LHCN-M2 (cell line): ENCODE measurements at places on chromosomes 11 and 22.
A peak's percentile ranks its signal among the peaks of the same experiment; 100 is the strongest.

GRCh38 chr11:112548641-112549040, 288.0 kb upstream of the PLET1 start:
- no peak for DNase-seq

GRCh38 chr11:108871867-108872266, 207.0 kb downstream of the DDX10 start:
- DNase-seq: no peak

DNA sequence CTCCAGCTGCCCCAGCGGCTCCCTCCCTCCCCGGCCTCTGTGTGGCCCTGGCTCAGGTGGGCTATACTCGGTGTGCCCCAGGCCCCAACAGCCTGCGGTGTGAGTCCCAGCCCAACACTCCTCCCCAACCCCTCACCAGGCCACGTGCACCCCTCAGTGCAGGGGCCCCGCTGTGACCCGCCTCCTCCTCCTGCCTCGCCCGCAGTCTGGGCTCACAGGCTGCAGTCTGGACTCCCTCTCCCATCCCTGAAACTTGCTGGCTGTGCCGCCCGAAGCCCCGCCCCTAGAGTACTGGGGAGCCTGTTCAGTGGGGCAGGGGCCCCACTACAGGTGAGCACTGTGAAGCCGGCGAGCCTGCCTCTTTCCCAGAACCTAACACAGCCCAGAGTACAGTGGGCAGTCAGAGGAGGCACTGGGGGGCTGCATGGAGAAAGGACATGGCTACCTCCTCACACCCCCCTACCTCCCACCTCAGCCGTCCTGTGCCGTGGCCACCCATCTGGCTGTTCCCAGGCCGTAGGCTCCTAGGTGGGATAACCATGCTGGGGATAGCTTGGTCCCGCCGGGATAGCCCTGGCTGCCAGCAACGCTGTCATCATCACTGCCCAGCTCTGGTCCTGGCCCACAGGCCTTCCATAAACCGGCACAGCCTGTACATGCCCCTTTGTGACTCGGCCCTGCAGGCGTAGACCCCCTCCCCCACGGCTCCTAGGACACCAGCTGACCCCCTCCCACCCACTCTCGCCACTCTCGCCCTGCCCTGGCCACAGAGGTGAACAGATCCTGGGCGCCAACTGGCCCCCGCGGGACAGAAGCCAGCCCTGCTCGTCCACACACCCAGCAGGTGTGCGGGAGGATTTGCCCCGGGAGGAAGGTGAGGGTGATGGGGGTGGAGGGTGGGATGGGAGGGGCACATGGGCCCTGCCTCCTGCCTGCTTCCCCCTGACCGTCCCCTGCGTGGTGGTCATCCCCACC, 29.7 kb downstream of the CELSR1 start:
- DNase-seq: no peak

GRCh38 chr11:102081313-102081712, 28.9 kb upstream of the YAP1 start:
- DNase-seq: no peak

DNA sequence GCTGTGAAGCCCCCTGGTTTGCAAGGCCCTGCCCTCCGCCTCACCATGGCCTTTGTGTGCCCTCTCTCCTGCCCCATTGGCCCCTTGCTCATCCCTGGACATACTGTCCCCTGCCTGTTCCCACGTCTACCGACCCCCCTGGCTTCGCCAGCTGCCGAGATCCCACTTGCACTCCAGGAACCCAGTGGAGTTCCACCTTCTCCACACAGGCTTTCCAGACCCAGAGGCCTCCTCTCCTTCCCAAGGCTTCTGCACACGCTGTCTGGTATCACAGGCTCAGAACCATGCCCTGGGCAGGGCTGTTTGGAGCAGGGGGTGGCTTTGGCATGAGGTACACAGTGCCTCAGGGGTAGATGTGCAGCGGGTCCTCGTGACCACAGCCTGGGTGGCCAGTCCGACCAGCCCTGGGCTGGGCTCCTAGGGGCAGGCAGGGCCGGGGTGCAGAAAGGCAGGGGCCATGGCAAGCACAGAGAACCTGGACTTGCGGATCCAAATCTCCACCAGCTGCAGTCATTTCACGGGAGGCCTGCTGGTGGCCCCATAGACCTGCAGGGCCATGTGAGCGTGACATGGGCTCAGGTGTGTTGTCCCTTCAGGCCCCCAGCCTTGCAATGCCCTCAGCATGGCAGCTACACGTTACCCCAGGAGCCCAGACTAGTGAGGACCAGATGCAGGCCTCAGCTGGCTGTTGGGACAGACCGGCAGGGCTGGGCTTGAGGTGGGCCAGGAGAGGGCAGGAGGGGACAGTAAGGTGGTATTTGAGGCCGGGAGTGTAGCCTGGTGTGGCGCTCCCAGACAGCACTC, 9.5 kb downstream of the GRK2 start:
- no peak for DNase-seq

DNA sequence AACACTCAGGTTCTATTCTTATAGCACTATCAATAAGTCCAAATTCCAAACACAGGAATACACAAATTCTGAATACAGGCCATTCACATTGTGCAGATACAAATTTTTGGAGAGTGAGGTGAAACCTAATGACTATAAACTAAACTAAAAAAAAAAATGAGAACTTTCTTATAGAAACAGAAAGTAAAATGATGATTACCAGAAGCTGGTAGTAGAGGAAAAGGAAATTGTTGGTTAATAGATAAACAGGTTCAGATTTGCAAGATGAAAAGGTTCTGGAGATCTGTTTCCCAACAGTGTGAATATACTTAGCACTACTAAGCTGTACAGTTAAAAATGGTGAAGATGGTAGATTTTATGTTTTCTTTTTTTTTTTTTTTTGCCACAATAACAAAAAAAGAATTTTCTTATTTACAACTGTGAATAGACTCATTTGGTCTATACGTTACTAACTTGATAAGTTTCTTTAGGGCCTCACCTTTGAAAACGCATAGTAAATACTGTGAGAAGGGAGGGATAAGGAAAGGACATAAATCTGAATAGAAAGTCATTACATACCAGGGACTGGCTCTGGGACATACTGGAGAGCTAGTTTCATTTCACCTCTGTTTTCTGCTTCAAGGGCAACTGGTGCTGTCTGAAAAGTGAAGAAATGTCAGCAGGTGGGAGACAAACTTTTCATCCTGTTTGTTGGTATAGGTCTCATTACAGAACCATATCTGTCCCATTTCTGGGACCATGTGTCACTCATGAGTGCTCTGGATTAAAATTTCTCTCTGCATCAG, 14.2 kb upstream of the CCDC89 start:
- no peak for DNase-seq

DNA sequence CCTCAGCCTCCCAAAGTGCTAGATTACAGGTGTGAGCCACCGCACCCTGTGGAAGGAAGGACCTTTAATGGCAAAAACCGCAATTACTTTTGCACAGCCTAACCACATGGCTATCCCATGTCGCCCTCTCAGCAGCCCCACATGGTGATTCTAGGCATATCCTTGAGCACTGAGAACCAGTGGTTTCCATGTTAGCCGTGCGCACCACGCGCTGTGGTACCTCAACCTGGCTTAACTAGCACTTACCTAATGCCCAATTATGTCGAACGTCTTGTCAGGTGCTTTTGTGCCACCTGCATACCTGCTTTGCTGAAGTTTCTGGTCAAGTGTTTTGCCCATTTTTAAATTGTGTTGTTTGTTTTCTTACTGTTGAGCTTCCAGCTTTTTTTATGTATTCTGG, 697.9 kb downstream of the BRD1 start:
- DNase-seq: no peak

DNA sequence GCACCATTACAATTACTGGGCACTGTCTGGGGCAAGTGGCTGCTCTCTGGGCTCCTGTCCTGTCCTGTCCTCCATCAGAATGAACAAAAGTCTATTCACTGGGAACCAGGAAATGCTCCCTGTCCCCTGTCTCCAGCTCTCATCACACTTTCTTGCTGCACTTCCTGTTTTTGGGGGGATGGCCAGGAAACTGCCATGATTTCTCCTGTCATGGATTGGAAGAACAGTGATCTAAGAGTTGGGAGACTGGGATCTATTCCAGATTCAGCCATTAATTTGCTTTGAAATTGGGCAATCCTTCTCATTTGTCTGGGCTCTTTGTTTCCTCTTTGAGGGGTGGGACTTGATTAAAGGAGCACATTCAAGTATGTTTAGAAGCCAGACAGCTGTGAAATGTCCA, 61.4 kb upstream of the KIRREL3 start:
- no peak for DNase-seq

- DNase-seq: no peak
These were observed 710 bp downstream of the TUB start for GRCh38 chr11:8081591-8082250.

GRCh38 chr11:121522043-121522941, 69.5 kb upstream of the SORL1-AS1 start:
- DNase-seq: no peak

DNA sequence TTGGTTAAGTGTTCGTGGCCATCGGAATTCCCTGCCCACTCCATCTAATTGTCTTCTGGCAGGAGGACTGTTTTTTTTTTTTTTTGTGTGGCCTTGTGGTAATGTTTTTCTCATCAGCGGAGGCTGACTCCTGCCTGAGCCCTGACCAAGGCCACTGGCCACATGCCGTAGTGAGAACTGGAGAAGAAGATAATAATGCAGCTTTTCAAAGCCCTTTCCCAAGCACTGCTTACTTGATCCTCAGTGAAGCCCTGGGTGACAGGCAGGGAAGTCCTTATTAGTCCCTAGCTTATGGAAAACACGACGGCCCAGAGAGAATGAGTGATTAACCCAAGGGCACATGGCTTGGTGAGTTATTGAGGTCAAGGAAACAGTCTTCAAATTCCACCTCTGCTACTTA, 71.2 kb downstream of the ADM start:
- DNase-seq: no peak

GRCh38 chr11:85316967-85317366, 310.2 kb downstream of the DLG2 start:
- no peak for DNase-seq

DNA sequence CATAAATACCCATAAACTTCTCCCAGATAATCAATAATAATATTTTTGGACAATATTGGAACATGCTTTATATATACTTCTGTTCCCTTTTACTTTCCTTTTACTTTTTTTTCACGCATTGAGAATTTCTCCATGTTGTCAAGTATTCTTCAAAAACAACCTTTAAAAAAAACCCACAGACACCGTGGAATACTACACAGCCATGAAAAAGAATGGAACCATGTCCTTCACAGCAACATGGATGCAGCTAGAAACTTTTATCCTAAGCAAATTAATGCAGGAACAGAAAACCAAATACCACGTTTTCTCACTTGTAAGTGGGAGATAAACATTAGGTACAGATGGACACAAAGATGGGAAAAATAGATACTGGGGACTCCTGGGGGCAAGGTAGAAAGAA, 854.7 kb downstream of the TBC1D22A start:
- no peak for DNase-seq

DNA sequence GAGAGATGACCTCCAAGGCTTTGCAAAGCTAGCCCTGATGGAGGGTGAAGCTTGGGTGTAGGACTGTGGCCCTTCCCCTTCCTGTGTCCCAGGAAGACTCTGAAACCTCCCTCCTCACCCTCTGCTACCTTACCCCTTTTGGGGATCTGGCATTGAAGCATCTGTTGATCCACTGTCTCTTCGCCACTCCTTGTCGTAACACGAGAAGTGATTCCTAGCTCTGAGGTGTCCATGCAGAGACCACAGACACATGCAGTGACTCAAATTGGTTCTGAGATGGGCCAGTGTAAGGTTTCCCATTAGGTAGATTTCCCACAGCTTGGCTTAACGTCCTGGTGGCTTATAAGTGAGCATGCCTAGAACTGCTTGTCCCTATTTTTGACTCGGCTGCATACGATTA, 101.4 kb downstream of the ZBTB16 start:
- peak; percentile 94 for DNase-seq

- no peak for DNase-seq
These were observed 1105.0 kb downstream of the BRD1 start for GRCh38 chr22:48722661-48723060.

DNA sequence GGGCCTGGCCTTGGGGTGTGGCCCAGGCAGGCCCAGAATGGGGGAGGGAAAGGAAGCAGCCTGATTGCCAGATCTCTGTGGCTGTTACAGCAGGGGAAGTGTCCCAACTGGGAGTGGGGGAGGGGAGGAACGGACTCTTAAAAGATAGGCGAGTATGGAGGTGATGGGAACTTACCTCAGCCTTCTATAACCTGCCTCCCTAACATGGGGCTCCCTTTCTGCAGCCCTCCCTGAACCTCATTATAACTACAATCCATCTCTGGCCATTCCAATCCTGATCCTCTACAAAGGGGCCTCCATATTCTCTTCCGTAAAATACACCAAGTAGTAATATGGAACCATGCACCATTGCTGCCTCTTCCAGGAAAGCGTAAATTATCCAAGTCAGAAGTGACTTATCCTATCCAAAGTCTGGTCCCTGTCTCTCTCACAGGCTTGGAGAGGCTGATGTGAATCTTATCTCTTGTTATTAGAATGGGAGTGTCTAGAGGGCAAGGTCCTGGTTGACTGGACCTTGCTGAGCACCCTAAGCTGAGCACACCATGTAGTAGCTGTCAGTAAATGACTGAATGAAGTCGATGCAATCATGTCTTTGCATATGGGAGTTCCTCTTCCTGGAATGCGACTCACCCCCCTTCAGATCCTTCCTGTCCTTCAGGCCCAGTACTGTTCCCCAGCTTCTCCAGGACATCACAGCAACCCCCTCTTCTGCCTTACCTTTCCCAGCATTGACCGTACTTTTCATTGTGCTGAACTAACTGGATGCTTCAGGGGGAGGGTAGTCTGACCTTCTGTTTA, 5.9 kb downstream of the RHOG start:
- no peak for DNase-seq

- no peak for DNase-seq
These were observed 26.9 kb downstream of the KCNQ1 start for GRCh38 chr11:2471804-2472096.

GRCh38 chr11:132078264-132079076, 708.1 kb downstream of the NTM start:
- DNase-seq: no peak

- DNase-seq: no peak
These were observed at the start of gene MUC6 for GRCh38 chr11:1036303-1036923. Gene MUC6, minus strand, starts transcription at chr11:1036718. Its CDS starts 63 bp downstream, at chr11:1036655.

DNA sequence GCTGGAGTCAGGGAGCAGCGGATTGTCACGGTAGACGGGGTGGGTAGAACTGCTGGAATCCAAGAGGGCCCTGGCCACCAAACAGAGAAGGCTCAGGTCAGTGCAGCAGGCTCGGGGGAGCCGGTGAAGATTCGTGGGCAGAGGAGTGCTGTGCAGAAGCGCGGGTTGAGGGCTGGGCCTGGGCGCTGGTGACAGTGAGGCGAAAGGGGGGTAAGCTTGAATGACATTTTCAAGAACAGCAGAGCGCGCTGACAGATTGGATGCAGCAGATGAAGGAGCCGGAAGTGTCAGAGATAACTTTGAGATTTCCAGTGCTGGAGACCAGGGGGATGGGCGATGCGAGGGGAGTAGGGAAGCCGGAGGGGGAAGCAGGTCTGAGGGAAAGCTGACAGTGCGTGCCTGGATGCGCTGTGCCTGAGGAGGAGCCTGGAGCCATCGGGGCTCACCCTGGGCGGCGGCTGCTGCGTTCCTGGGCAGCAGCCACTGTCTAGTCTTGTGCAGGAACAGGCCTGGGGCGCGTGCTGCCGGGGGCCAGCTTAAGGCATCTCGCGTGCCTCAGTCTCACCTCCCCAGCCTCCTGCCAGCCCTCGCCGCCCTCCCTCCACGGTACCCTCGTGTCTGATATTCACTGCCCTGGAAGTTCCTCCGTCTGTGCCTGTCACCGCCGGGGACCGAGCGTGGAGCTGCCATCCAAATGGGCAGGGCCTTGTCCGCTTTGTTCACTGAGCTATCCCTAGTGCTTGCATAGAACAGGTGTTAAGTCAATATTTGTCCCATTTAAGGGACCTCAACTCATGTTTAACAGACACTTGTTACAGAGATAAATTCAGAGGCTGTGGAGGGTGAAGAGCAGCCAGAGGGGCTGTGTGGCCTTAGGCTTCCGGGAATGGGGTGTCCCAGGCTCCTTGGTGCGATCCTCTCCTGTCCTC, 5.2 kb downstream of the GRIK4 start:
- no peak for DNase-seq
